ENCODE measurements at places on chromosomes 7 and 10.

DNA sequence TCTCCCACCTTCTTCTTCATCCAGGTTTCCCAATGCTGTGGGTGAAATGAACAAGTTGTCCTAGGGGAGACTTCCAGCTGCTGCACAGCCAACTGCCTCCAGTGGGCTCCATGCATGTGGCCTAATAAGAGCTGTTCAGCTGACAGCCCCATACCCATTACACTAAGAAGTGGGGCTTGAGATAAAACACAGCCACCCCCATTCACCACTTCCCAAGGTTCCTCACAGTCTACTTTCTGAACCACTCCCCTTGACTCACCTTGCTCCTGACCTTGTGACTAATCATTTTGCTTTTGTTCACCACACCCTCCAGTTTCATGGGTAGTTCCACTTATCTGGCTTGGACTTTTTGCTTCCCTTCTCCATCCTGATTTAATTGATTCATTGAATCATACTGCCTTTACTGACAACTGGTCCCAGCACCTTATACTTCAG, 119.3 kb downstream of the CABCOCO1 start:
- peak; percentile 31 for DNase-seq

DNA sequence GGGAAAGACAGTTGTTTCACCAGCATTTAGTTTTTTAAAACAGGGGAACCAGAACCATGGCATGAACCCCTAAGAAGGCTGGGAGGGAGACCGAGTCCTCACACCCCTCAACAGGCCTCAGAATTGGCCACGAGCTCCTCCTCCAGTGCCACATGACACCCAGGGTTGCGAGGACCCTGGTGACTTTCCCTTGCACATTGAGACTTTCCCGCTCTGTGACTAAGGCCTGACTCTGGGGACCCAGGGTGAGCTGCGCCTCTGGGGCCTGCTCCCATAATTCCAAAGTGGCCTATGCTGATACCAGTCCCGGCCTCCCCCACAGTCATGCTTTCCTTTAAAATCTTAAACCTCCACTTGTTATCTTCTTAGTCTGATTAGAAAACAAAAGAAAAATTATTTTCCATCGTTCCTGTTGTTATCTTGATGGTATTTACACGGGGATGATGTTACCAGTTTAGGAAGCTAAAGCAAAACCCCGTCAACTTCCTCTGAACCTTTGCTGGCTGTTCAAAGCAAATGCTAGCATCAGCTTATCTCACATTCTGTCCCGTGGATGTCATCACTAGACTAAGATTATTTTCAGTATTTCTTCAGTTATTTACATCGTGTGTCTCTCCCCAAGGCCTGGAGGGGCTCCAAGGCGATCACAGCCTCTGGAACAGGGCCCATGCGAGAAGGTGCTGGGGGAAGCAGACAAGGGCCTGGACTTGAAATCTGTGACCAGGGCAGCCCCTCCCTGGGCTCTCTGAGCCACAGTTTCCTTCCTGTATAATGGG, 42.1 kb downstream of the FAM53B start:
- DNase-seq: no peak

DNA sequence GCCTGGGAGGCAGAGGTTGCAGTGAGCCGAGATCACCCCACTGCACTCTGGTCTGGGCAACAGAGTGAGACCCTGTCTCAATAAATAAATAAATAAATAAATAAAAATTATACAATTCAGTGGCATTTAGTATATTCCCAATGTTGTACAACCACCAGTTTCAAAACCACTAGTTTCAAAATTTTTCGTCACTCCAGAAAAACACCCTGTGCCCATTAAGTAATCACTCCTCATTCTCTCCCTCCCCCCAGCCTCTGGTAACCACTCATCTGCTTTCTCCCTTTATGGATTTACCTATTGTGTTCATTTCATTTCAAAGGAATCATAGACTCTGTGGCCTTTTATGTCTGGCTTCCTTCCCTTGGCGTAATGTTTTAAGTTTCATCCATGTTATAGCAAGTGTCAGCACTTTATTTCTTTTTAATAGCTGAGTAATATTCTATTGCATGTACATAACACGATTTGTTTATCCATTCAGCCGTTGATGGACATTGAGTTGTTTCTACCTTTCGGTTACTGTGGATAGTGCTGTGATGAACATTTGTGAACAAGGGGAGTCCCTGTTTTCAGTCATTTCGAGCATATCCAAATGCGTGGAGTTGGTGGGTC, 29.4 kb upstream of the GOLGA7B start:
- DNase-seq: no peak

GRCh38 chr7:90407484-90407821, 4.2 kb downstream of the CLDN12 start:
- no peak for DNase-seq

DNA sequence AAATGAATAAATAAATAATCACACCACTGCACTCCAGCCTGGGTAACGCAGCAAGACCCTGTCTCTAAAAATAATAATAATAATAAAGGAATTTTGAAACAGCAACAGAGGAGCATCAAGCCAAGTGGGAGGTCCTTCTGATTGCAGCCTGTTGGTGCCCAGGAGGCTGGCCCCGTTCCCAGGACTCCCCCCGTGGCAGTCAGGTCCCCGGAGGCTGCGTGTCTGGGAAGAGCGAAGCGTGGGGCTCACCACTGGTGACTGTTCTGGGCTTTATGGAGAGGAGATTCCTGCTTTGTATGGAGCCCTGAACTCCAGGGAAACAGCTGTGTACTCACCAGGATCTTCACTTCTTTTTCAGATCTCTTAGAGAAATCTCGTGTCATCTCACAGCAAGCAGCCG, 19.3 kb upstream of the MYH16 start:
- DNase-seq: no peak

DNA sequence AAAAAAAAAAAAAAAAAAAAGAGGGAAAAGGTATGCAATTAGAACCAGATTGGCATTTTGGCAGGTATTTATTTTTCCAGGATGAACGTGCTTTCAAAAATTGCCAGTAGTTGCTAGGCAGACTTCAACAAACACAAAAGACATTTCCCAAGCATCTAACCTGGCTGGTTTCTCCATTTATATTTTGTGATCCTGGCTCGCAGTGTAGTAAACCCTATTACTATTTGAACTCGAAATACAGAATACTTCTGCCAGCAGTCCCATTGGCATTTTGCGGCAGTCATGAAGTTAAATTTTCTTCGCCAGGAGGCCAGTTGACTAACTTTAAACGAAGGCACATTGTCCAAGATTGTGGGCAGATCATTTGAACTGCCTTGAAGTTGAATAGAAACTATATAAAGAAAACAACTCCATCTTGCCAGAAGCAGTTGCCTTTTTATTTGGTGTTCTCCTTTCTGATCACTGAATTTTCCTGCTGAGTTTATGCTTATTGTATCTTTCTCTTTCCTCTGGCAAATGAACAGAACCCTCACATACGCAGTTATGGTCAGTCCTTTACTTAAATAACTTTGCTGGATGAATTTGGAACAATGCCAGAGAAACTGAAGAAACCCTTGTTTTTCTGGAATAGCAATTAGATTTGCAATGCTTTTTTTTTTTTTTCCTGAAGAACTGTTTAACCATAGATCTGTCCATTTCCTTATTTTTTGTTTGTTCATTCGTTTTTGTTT, 132.9 kb downstream of the BICC1 start:
- no peak for DNase-seq

DNA sequence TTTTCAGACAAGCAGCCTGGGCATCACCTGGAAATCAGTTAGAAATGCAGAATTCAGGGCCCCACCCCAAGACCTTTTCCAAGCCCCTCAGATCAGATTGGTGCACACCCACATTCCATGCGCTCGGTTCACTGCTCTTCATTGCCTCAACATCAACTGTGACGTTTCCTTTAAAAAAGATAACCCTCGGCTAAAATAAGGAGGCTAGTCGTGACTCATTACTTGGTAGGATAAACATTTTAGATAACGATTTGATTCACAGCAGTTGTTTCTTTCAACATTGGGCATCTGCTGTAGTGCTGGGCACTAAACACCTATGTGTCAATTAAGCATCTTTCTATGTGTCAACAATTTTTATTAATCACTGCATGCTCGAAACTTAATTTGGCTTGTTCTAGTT, 191.1 kb upstream of the LRGUK start:
- no peak for DNase-seq

DNA sequence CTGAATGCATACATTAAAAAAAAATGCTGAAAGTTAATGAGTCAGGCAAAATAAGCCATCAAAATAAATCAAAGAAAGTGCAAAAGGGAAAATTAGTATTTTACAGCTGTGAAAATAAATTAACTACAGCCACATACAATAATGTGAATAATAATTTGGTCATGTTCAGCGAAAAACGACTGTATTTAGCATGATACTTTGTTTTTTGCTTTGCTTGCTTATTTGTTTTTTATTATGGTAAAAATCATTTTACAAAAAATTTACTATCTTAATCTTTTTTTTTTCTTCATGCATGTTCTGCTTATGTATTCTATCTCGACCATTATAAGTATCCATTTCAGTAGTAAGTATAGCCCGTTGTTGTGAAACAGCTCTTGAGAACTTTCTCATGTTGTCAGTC, 77.1 kb downstream of the RAB18 start:
- DNase-seq: no peak

- DNase-seq: peak; percentile 88
Measured at GRCh38 chr7:116630932-116631671, 40.9 kb upstream of the MET start.

DNA sequence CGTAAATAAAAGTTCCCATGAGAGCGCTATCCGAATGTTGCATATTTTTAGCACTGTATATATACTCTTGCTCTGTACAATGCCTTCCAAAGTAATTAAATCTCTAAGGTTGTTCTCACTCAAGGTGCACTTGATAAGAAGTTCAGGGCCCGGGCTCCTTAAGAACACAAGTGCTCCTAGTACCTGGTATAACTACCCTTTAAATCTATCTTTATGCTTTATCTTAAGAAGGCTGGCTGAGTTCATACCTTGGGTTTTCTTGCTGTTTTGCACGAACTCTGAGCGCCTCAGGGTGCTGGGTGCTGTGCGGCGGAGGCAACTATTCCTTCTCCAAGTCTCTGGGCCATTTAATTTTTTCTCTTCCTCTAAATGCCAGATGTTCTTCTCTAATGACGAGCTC, 80.4 kb downstream of the DNMBP start:
- no peak for DNase-seq

DNA sequence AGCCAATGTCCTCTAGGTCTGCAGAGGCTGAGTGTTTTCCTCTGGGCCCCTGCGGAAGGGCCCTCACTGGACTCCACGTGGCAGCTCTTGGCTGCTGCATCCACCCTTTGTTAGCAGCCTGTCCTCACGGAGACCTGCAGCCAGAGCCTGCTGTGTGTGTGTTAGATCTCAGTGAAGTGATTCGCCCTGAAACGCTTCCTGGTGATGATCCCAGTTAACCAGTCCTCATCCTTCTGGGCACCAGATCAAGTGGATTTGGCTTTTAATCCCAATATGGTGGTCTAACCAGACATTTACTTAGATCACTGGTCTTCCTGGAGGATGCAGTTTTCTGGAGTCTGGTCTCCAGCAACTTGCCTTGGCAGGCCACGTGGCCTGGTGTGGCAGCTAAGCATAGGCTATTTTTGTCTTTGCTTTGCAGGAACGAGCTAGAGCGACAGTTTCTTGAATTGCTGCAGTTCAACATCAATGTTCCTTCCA, 39.5 kb upstream of the GJD4 start:
- DNase-seq: no peak

DNA sequence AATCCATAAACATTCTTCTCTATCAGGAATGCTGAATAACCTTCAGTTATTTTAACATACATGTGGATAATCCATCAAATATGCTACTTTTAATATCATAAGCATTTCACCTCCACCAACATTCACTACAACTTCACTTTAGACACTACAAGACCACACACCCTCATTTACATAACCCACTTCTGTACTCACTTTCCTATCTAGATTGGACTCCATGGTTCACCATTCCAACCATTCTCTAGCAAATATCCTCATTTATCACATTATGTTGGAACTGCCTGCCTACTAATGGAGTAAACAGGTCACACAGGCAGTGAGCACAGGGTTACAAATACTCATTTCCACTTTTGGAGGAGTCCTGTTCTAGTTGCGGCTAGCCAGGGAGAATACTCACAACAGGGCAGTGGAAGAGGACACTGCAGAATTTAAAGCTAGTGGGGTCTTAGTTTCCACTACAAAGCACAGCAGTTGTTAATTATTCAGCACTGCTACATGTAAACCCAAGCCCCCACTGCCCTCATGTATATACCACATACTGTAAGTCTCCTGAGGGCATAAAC, 18.4 kb downstream of the SNX13 start:
- DNase-seq: no peak

DNA sequence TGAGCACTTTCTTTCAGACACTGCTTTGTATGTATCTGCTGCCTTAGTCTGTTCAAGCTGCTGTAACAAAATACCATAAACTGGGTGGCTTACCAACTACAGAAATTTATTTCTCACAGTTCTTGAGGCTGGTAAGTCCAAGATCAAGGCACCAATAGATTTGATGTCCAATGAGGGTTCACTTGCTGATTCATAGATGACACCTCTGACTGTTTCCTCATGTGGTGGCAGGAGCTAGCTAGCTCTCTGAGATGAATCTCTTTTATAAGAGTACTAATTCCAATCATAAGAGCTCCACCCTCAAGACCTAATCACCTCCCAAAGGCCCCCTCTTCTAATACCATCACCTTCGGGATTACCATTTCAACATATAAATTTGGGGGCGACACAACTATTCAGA, 76.6 kb upstream of the ADO start:
- DNase-seq: no peak
